ENCODE measurements at places on chromosomes 4 and X. TPM values are rescaled to one million over a fixed set of nuclear protein-coding genes. Genes with fewer than 3 reads are reported as not detected.

Gene APBB2
- 72.5 TPM for total RNA-seq

Gene TMSB15B
- total RNA-seq = 0.39 TPM

Gene MGAT4D
- total RNA-seq = not detected

Gene ZDHHC15
- not detected for total RNA-seq

Gene SOX3
- not detected for total RNA-seq

Gene DHRSX
- total RNA-seq = 11.9 TPM

Gene FTHL17
- not detected for total RNA-seq

Gene IL13RA2
- not detected for total RNA-seq

Gene DAPP1
- total RNA-seq = 0.76 TPM

Gene GPM6B
- 0.07 TPM for total RNA-seq

Gene SHROOM4
- total RNA-seq = 0.05 TPM

GRCh38 chr4:11446155-11446811 is 17.6 kb upstream of the HS3ST1 start:
- DNase-seq = no peak

- DNase-seq = no peak
Observed at GRCh38 chr4:7892212-7893019, 47.2 kb downstream of the AFAP1 start.

DNA sequence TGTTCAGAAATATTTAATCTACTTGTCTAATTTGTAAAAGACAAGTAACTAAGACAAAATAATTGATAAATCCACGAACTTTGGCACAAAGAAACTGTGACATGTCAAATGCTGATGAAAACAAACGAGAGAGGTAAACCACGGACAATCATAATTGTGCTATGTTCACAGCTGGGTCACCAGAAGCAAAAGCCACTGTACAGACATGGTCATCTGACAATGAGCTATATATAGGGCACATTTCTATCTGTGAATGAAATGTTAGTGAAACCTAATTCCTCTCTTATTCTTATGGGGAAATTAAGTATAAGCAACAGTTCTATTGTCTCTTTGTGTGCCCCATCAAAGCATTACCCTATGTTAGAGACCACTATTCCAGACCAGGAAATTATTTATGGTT is 444.0 kb upstream of the TRAM1L1 start:
- DNase-seq = no peak

DNA sequence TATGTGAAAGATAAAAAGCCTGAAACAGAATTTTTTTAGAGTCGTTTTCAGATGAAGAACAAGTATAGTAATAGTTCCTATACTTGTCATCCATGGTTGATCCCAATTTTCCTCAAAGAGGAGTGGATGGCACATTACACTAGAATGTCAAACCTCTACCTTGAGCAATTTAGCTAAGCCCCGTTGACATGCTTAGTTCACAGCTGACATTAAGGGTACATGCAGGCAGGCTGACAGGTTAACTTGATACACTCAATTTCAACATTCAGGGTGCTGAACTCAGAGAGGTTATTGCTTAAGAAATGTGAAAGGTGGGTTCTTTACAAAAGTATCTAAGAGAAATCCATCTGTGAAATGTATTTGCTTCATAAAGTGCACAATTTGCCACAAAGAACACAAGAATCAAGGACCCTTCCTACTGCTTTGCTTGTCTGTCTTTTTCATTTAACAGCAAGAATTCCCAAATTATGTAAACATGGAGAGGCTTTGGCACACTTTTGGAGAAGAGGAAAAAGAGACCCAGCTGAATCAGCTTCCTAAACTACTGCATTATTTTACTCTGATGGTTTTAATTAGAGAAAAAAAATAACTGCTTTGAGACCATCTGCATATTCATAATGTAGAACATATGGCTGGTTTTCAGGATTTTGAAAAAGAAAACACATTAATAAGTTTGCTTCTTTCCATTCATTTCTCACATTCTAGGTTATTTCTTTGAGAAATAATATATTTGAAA is 122.5 kb upstream of the DDIT4L start:
- DNase-seq = no peak

- DNase-seq = no peak
Observed at GRCh38 chr4:25358515-25359275, 18.4 kb upstream of the ANAPC4 start.

DNA sequence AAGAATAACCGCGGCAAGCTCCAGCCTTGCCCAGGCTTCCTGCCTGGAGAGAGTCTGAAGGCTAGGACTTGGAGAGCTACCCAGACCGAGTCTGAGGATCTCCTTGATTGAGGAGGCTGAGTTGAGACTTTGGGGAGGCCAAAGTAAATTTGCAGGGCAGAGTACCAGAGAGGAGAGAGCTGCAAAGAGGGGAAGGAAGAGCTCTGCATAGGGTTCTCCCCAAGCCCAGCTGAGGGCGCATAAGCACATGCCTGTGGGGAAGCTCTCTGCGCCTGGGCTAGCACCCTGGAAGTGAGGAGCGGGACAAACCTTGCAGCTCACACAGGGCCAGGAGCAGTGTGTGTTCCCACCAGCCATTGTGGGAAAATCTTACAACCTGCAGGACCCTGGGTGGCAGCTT is 56.1 kb downstream of the FAM193A start:
- DNase-seq = no peak

DNA sequence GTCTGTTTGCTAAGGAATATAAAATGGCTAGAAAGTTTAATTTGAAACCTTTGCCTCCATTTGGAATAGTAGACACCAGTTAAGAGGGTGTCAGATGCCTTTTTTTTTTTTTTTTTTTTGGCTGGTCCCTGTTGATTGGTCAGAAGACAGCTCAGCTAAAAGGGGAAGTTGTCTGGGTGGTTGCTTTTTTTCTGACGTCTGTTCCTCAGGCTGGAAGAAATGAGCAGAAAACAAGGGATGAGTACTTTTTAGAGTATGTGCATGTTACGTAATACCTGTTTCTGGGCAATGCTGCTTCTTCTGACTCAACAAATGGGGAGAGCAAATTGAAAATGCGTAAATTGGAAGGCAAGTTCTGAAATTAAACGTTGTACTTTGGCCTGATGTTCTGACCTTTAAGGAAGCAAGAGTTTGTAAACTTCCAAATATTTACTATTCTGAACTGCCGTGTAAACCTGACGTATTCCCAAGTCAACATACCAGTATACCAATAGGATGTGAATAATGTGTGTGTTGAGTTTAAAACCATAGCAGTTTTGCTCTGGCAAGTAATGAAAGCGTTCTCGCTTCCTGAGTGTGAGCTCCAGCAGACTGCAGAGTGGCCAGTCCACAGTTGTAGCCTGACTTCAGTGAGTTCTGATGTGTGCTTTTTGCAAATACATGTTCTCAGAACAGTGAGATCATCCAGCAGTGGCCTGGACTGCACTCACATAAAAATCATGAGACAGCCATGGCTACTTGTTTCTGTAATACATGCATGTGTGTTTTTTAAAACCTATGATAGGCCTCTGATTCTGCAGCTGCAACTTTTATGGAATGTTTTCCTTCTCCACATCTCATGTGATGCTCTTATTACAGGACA is 1.7 kb downstream of the SAT1 start:
- DNase-seq = no peak

DNA sequence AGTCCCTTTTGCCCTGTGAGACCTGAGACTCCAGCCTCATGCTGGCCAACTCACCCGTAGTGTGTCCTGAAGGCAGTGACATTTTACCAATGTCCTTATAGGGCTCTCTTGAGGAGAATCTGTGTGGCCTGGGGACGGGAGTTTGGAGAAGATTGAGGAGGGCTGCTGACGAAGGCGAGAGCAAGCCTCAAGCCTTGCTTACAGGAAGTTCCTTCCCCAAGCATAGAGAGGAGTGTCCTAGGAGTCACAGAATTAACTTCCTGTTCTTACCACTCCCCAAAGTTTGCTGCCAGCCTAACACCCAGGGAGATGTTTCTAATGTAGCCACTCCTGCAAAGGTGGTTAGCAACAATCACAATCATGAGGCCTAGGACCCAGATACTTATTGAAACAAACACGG is at the start of gene NXF3:
NXF3 (minus strand) TSS at position 202 of the 400 bp plus-strand sequence; CDS start at position 82, 120 bp downstream.
- no peak for DNase-seq

GRCh38 chr4:138112389-138112788 is 129.8 kb downstream of the SLC7A11 start:
- no peak for DNase-seq

- DNase-seq = no peak
Observed at GRCh38 chr4:139841464-139842195, 176.0 kb downstream of the MGST2 start.

DNA sequence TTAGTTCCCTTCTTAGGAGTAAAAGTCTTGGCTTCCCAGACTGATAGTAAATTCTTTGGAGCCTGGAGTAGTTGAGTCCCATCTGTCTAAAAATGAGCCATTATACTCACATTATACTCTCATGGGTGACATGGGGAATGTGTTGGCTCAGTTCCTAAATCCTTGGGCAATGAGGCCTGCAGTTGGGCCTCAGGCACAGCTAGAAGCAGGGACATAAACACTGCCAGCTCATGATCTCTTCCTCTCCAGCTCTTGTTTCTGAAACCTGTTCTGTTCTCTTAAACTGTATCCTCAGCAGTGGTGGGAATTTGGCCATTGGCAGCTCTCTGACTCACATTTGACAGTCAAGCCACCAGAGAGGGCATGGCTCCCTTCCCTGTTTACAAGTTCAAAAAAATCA is 212.5 kb downstream of the SPATA18 start:
- no peak for DNase-seq

GRCh38 chr4:98838531-98838930 is 90.4 kb downstream of the EIF4E start:
- DNase-seq = no peak

GRCh38 chr4:24656906-24657305 is 72.6 kb upstream of the DHX15 start:
- no peak for DNase-seq

- DNase-seq = peak; percentile 61
Observed at GRCh38 chr4:90127223-90127705, at the start of gene CCSER1. Gene CCSER1 (plus strand): TSS chr4:90127394.

DNA sequence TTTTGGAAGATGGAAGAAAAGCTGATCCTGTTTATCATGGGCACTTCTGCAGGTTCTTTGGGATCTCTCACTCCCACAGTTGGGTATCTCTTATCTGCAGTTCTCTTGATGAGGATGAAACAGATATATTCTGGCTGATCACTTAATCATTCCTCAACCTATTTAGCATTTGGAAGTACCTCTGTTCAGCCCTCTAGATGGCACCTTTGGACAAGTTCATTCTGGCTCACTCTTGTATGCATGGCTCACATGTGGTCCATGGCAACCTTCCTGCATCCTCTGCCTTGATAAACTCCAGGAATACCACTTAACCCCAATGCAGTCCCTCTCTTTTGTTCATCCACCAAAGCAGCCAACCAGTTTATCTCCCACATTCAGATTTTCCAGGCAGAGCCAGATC is 74.2 kb downstream of the SMARCA5 start:
- DNase-seq = peak; percentile 18

All from HCT116 (cell line).